ENCODE measurements at places on chromosomes 1 and 21.

GRCh38 chr1:169586067-169586394, 250 bp downstream of the F5 start:
- no peak for DNase-seq

- no peak for DNase-seq
Observed at GRCh38 chr1:164233149-164233548, 325.8 kb upstream of the PBX1 start.

GRCh38 chr1:228150461-228151179, 890 bp downstream of the GJC2 start:
- peak; percentile 65 for DNase-seq

DNA sequence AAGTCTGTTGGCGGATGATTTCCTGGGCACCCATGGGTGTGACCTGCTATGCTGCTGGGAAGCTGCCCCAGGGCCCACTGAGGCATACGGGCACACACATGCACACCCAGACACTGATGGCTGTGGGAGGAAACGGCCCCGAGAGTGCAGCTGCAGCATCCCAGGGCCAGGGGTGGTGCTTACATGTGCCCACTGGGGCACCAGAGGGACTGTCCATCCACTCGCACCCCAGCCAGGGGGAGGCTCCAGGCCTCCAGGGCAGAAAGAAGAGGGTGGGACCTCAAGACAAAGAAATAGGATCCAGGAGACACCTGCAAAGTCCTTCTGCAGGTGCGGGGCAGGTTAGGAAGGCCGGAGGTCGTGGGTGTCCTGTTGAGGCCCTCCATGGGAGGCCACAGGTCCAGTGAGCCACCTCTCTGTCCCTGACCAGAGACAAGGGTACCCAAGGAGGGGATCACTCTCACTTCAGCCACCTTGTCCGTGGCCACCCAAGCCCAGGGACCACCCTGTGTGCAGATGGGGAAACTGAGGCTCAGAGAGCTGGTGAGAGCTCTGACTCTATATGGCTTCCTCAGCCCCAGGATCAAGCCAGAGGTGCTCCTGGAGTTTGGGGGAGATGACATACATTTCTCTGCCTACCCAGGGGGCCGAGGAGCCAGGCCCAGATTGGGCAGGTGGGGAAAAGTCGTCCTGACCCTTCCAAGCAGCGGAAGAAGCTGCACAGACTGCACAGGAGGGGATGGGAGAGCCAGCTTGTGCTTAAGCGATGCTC, 57.1 kb downstream of the WNT9A start:
- DNase-seq = no peak

- DNase-seq = no peak
Observed at GRCh38 chr1:156143765-156144489, 9.5 kb upstream of the SEMA4A start.

GRCh38 chr1:100364697-100365096, 12.4 kb downstream of the CDC14A start:
- DNase-seq = no peak

- no peak for DNase-seq
Observed at GRCh38 chr1:58481962-58482361, 64.6 kb downstream of the OMA1 start.

DNA sequence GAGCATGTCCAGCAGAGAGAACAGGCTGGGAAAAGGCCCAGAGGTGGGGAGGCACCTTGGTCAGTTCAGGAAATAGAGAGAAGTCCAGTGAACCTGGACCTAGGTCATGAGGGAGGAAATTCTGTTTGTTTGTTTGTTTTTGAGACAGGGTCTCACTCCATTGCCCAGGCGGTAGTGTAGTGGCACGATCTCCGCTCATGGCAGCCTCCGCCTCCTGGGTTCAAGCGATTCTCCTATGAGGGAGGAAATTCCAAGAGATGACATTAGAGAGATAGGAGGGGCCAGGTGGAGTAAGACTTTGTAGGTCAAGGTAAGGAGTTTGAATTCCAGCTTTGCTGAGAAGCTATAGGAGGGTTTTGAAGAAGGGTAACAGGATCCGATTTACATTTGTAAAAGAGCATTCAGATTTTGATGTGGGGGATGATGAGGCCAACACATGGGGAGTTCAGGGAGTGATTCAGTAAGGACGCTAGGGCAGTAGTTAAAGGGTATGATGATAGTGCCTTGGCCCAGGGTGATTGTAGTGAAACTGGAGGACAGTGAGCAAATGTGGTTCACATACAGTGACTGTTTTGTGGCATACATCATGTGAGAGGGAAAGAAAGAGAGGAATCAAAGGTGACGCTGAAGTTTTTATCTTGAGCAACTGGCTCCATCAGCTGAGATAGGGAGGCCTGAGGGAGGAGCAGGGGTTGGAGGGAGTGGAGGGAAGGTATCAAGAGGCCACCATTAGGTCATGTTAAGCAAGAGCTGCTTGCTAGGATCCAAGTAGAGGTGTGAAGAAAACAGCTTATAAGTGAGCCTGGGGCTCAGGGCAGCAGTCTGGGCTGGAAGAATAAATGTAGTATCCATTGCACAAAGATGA, 8.3 kb upstream of the TRABD2B start:
- no peak for DNase-seq

DNA sequence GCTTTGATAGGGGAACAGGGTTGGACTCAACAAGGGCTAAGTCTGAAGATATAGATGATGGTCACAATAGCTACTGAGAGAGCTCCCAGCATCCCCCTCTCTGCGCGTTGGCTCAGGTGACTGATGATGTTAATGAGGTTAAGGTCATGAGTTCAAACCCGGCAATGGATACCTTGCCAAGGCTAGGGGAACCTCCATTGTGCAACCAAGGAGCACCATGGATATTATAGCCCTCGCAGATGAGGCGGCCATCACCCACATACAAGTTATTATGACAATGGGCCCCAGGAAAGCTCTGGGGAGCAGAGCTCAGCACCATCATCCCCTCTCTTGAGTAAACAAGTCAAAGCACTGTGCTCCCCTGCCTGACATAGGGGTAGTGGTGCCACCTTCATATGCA, 8.2 kb downstream of the KCNA2 start:
- DNase-seq = no peak

- no peak for DNase-seq
Observed at GRCh38 chr1:80445033-80445432, 1355.7 kb upstream of the ADGRL2 start.
